ENCODE measurements at places on chromosomes 11 and 22.

DNA sequence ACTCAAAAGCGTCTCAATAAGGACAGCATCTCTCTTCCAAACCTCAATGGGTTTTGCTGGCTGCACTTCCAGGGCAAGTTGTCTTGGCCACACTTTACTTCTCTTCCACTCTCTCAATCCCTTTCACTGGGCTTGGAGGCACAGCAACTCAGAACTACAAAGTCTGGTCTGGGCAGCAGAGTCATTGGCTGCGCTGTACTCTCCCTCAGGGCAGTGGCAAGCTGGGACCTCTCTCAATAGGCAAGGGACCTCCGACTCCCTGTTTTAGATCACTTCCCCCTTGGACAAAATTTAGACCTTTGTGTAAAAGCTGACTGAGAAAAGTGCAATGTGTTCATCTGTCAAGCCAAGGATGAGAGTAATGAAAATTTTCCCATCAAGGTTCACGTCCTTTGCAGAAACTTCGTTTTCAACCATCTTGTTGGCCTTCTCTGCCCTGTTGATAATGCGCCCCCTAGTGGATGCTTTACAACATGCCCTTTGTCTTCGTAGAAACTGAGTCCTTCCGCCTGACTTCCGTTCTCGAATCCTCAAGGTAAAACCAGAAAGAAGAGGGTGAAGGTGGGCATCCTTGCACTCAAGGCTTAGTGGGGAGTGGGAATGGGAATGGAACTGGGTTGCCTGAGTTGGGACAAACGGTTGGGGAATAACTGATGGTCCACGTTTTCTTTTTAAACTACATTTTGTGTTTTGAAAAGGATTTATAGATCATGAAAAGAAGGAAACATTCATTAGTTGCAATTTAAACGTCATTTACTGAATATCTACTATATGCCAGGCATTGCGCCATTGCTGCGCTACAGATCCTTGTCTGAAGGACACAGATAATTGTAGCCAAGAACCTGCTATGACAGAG is 99.1 kb downstream of the CD44 start:
- no peak for DNase-seq

GRCh38 chr11:6225896-6226295 is 8.5 kb downstream of the FHIP1B start:
- DNase-seq = no peak

GRCh38 chr22:45211435-45211834 is 29.3 kb downstream of the KIAA0930 start:
- no peak for DNase-seq

DNA sequence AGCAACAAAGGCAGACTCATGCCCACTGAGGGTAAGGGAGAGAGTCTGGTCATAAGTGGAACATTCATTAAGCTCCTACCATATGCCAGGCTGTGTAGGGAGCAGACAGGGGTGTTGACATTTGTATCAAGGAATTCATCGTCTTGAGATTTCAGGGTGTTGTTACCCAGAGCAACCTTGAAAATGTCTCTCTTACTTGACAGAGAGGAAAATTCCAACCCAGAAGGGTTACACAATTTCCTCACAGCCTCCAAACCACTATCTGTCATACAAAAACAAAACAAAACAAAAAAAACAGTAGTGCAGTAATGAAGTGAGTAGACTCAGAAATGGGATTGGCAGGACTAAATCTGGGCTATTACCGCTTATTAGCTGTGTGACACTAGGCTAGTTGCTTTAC is 113.2 kb downstream of the MIAT start:
- no peak for DNase-seq

- no peak for DNase-seq
These were observed 8.2 kb downstream of the GGT5 start for GRCh38 chr22:24236656-24237055.

GRCh38 chr11:134861490-134862104 is 449.6 kb upstream of the B3GAT1 start:
- no peak for DNase-seq

DNA sequence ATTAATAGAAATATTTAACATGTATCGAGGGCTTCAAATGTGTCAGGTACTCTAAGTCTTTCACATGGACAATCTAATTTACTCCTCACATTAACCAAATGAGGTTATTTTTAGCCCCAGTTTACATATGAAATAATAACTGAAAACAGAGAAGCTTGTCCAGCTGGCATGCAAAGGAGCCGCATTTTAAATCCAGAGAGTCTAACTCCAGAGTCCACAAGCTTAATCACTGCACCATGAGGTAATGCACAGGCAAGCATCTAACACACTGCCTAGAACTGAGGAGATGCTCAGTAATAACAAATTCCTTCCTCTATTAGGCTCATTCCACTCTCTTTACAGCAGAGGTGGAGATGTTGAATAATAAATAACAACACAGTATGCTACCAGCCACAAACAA is 165.7 kb upstream of the GUCY1A2 start:
- DNase-seq = no peak

DNA sequence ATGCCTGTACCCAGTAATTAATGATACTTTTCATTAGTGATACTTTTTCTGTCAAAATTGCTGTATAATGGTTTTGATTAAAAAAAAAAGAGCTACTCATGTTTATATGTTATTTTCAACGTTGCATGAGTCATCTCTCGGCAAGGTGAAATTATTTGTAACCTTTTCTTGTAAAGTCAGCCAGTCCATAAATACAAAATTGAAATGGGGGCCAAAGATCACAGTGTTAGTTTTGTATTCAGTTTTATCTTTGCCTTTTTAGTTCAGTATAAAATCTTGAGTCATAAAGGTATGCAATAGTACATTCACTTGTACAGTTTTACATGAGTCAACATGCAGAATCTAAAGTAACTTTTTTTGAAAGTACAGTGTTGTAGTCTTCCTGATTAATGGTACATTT is 4.3 kb downstream of the ARHGEF12 start:
- no peak for DNase-seq

- DNase-seq = no peak
These were observed 19.8 kb upstream of the CDON start for GRCh38 chr11:126082251-126083109.
